ENCODE measurements at places on chromosomes 12 and 14.

DNA sequence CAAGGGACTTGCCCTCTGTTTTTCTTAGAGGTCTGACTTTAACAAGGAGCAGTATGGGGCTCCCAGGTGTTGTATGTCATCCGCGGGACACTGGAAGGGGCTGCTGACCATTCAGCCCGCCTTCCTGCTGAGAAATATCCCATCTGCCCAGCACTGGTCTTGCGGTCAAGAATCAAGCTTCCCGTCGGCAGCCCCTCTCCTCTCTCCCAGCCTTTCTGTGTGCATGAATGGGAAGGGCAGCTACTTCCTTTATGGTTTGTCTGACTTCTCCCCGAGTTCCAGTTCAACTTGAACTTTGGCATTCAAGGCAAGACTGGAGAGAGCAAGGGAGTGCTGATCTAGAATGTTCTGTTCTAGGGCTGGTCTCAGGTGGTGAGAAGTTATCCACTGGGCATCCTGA, 51.5 kb downstream of the PSMA6 start:
- no peak for DNase-seq

DNA sequence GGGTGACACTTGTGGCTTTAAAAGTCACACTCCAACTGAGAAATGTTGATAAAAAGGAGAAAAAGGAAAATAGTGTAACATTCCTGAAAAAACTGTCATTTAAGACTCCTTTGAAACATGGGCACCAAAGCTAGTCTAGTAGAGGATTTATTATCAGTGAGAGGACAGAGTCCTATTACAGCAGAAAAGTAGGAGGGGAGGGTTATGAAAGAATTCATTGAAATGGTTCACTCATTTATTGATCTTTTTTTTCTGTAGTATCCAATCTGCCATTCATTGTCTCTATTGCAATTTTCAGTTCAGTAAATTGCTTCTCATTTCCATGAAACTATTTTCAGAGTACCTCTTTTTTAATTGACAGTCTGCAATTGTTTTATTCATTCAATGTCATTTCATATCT, 25.4 kb downstream of the PPM1A start:
- DNase-seq = no peak

GRCh38 chr12:27576667-27577347, 52.8 kb downstream of the PPFIBP1 start:
- no peak for DNase-seq

GRCh38 chr12:131720921-131721320, 10.0 kb downstream of the SFSWAP start:
- no peak for DNase-seq

DNA sequence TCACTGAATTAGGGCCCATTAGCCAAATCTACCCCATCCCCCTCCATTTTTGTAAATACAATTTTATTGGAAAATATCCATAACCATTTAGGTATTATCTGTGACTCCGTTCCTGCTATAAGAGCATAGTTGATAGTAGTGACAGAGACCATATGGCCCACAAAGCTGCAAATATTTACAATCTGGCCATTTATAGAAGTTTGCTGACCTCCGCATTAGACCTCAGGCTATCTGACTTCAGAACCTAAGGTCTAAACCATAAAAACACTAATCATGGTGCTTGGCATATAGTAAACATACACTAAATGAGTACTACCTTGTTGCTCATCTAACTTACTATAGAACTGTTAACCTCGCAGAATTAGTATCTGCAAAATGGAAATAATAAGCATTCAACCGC, 124.8 kb downstream of the NPAS3 start:
- no peak for DNase-seq

GRCh38 chr12:15919418-15919817, 8.3 kb downstream of the DERA start:
- no peak for DNase-seq

DNA sequence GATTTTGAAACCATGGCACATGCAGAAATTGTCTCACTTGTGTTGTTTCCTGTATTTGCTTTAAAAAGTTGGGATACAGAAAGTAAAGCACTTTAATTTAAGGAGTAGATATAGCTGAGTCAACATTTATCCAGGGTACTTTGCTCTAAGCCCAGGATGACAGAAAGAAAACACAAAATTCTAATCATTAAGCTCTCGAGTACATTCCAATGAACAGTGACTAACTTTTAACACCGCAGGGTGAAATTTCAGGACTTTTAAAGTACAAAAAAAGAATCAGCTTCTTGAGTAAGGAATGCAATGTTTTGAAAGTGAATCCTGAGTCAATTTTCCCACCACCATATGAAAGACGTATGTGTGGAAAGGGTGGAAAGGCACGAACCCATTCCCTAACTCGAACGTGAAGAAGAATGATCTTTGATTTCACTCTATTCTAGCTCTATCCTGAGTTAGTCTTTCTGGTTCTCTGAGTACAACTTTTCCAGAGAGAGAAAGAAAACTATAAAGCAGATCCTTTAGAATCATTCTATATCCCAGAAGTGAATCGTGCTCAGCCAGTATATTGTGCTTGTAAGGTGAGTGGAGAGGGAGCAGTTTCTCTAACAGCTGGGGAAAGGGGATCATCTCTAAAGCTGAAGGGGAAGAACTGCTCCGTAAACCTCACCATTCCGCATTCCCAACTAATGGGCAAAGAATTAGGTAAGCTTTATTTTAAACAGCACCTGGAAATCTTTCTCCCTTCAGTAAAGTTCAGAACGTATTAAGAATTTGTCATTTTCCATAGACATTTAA, 779.0 kb upstream of the FLRT2 start:
- DNase-seq = no peak

DNA sequence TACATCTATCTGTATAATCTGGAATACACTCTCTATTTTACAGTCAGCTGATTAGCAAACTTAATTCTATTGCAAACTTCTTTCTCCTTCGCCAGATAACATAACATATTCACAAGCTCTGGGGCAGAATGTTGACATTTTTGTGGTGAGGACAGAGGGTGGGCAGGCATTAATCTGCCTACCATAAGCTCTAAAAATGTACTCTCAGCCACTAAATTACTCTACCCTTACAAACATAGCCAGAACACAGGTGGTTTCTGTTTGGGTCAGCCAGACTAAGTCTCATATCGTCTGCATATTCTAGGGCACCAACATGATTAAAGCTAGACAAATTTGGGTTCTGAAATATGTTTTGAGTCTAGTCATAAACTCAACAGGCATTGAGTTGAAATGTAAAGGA, 90.1 kb downstream of the SLC6A15 start:
- DNase-seq = no peak

- no peak for DNase-seq
Observed at GRCh38 chr12:78204926-78205325, 374.2 kb downstream of the NAV3 start.

DNA sequence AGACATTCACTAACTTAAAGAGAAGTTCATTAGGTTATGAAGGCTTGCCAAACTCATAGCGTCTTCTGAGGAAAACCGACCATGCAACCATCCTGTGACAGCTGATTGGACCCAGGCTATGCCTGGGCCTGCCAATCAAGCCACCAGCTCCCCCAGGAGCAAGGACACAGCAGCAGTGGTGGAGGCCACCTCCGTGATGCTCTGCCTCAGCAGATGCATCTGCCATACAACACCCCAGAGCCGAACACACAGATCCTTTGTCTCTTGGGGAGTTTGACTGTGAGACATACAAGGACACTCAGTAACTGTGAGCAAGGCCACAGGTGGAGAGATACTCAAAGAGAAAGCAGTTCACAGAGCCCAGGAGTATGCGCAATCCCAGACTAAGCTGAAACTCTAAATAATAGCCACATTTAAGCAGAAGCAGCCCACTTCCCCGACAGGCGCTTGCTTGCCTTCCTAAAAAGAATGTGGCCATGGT, 10.0 kb upstream of the CNIH1 start:
- no peak for DNase-seq

DNA sequence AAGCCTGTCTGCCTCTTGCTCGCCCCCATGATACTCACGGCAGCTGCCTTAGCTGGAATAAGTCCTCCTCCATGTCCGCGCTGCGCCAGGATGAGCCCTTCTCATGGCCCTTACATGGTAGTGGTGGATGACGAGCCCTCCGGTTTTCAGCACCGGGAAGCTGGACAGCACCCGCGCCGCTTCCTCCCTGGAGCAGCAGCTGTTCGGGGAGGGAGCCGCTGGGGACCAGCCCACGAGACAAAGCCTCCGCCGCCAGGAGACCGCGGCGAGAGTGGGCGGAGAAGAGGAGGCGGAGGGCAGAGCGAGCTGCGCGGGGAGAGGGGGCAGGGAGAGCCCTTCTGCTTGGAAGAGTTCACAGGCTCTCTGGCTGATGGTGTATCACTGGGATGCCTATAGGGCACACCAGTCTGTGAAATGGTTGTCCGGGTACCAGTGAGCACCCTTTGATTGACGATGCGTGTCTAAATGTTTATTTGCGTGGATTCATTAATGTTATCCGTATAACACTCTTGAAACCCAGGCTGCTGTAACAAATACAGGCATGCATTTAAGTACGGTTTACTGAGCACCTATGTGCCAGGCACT, at the start of gene SVOP:
Gene SVOP, minus strand, starts transcription at position 273 of the 585 bp plus-strand sequence. Its CDS starts 200 bp downstream, at position 73.
- peak; percentile 56 for DNase-seq

DNA sequence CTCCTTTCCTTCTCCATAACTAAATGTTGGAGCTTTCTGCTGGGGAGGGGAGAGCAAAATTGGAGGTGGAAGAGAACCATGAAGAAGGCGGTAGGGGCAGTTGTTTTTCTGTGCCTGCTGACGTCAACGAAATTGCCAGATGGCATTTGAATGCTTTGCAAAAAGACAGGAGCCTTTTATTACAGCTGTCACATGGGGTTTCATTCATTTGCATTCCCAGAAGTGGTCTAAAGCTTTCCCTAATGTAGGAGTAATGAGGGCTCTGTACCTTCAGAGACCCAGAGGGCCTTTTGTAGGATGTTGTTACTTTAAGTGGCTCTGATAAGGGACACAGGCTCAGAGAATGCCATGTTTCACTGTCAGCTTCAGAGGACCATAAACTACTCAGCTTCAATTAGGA, 107.1 kb upstream of the SLCO1C1 start:
- no peak for DNase-seq

- DNase-seq = no peak
Observed at GRCh38 chr14:20632448-20632830, 9.1 kb downstream of the OR6S1 start.
